Stimulated activated CD8-positive, alpha-beta memory T cell treated with anti-CD3 and anti-CD28 coated beads, Interleukin-4, amount 100 ng/mL, for 1 hour (primary cell): ENCODE measurements at places on chromosomes 3 and 15.

GRCh38 chr3:143287403-143287802, 167.8 kb downstream of the CHST2 start:
- no peak for DNase-seq

GRCh38 chr15:74317820-74318375, 49.5 kb downstream of the CYP11A1 start:
- DNase-seq = no peak

- DNase-seq = no peak
Observed at GRCh38 chr15:57506422-57506821, 85.3 kb upstream of the MYZAP start.

DNA sequence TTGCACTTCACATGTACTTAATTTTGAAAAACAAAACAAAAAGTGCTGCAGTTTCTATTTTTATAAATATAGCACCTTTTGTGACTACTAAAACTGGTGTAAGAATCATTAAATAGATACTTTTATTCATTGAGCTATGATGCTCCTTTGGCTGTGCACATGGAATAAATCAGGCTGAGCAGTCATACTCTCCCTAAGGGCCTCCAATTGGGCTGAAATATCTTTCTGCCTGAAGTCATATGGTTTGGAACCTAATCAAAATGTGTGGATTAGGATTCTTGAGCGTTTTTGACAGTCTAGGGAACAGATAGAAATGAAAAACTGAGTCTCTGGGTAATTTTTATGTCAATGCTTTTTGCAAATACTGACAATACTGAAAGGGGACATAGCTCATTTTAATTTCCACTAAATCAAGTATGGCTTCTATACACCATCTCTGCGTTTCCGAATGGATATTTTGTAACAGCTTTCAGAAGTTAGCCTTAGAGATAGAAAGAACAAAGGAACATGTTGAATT, 392.2 kb upstream of the ROBO1 start:
- no peak for DNase-seq

DNA sequence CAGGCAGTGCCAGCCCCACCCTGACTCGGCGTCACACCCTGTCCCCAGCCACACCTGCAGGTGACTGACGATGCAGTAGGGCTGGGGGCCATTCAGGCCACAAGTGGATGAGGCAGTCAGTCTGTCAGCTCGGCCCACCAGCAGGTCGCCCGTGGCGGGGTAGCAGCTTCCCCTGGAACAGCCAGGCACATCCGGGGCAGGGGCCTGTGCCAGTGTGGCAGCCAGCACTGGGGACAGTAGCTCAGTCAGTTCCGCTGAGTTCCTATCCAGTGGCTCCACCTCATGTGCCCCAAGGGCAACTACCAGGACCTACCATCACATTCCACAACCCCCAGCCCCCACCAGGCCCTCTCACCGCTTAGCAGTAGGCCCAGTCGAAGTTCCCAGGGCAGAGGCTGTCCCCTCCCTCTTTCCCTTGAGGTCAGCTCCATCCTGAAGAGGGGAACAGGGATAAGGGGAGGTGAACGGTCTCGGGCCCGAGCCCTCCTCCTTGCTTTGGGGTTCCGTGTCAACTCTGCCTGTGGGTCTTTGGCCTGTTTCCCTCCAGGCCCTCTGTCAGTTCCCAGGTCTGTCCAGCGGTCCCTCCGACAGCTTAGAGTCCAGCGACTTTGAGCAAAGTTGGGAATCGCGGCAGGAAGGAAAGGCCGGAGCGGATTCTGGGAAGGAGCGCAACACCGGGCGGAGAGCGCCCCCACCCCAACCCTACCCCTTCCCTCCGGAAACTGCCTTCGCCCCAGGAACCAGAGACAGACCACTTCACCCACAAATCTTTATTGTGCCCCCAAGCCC, at the start of gene LAMB2:
Gene LAMB2 (minus strand): TSS at position 614 of the 789 bp plus-strand sequence. CDS start 183 bp downstream, at position 431.
- no peak for DNase-seq

DNA sequence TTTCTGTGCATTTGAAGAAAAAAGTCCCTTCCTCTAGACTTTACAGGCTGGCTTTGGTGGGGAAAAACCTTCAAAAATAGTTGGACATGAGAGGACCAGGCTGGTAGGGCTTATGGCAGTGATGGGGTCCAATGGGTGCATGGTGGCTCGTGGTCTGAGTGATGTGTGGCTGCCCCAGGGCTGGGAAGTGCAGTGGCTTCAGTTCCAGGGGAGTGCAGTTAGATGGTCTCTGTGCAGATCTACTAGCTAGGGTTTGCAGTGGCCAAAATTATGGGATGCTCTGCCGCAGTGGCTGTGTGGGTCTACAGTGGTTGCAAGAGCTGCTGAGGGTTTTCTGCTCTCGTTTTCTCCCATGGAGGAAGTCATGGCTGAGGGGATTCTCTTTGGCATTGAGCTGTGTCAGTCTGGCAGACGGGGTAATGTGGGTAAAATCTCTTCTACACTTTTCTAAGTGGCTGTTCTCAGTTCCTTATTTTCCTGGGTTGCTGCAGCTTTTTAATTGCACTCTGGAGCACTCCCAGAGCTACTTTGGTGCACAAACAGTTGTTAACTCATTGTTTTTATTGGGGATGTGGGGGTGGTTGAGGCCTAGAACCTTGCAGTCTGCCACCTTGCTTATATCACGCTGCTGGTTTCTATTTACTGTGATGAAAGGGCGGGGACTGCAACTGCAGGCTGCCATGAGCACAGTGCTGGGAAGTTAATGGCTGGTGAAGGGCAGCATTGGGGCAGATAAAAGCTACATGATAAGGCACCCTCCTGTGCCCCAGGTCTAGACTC, 1324.6 kb downstream of the NSUN3 start:
- DNase-seq = no peak

- DNase-seq = no peak
Observed at GRCh38 chr3:62084558-62084957, 288.8 kb downstream of the FEZF2 start.

DNA sequence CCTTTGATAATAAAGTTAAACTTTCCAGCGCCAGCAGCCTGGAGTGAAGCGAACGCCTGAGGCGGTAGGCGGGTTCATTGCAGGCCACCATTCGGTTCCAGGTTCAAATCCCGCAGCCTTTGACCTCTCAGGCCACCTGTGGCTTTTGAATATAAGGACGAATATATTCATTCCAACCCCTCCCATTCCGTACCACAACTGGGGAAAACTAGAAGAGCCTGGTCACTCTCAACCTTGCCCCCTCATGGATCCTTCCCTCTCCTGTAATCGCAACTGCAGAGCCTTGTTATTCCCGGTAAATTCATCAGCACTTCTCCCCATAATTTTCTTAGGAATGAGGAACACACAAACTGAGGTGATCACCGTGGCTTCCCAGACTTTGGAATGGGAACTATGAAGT, 35.2 kb downstream of the ZIC4 start:
- DNase-seq = no peak
